ENCODE measurements at places on chromosomes 6 and 20. TPM values are rescaled to one million over a fixed set of nuclear protein-coding genes. Genes with fewer than 3 reads are reported as not detected.

GRCh38 chr6:7673063-7673536, 52.8 kb upstream of the BMP6 start:
- no peak for DNase-seq
- H3K36me3 ChIP-seq, result no peaks in the 10 kb centered on the region
- peak overlapping the region; percentile 25 for H3K4me3 ChIP-seq
- H3K27me3 ChIP-seq, result peaks cover 2% of the 10 kb centered on the region
- no peak overlapping the region for H3K27ac ChIP-seq

MACROD2 gene
- total RNA-seq, result 8.7 TPM

ZBTB46 gene
- 94.4 TPM for total RNA-seq

- no peaks in the 10 kb centered on the region for H3K36me3 ChIP-seq
- no peaks in the 10 kb centered on the region for H3K27me3 ChIP-seq
- no peak overlapping the region for H3K4me3 ChIP-seq
- H3K27ac ChIP-seq, result no peak overlapping the region
- H3K4me1 ChIP-seq, result peaks cover 7% of the 10 kb centered on the region
Measured at GRCh38 chr20:41304424-41305079, 13.0 kb downstream of the ZHX3 start.

MLN gene
- not detected for total RNA-seq

GRCh38 chr6:148593130-148593812, 153.6 kb upstream of the UST start:
- no peak overlapping the region for H3K4me3 ChIP-seq
- peaks cover 9% of the 10 kb centered on the region for H3K36me3 ChIP-seq
- DNase-seq, result no peak

DNA sequence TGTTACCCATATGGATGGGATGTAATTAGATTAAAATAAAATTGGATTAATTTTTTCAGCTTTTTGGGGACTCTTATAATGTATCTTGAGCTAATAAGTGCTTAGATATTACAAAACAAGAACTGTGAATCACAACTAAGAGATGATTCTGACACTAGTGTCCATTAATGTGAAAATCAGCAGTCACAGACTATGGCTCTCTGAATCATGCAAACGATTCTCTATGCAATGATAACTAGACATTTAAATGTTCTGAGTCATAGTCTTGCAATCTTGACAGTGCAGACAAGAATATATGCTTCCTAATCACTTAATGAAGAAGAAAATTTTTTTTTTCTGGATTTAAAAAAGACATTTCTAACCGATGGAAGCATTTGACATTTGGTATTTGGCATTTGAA, 82.2 kb upstream of the OPRM1 start:
- H3K36me3 ChIP-seq, result no peaks in the 10 kb centered on the region
- no peaks in the 10 kb centered on the region for H3K27me3 ChIP-seq
- no peak overlapping the region for H3K27ac ChIP-seq
- H3K4me1 ChIP-seq, result no peaks in the 10 kb centered on the region

MCHR2 gene
- total RNA-seq, result not detected

DEFB132 gene
- total RNA-seq, result not detected

- DNase-seq, result no peak
- peaks cover 6% of the 10 kb centered on the region for H3K27me3 ChIP-seq
- peaks cover 6% of the 10 kb centered on the region for H3K36me3 ChIP-seq
- peak overlapping the region; percentile 78 for H3K27ac ChIP-seq
- H3K4me3 ChIP-seq, result peak overlapping the region; percentile 89
Measured at GRCh38 chr6:33453393-33454008, 875 bp upstream of the ZBTB9 start.

- no peak overlapping the region for H3K4me3 ChIP-seq
- H3K36me3 ChIP-seq, result no peaks in the 10 kb centered on the region
- DNase-seq, result no peak
- peaks cover 7% of the 10 kb centered on the region for H3K4me1 ChIP-seq
Measured at GRCh38 chr6:53960311-53960710, 150.9 kb upstream of the MLIP start.

DNA sequence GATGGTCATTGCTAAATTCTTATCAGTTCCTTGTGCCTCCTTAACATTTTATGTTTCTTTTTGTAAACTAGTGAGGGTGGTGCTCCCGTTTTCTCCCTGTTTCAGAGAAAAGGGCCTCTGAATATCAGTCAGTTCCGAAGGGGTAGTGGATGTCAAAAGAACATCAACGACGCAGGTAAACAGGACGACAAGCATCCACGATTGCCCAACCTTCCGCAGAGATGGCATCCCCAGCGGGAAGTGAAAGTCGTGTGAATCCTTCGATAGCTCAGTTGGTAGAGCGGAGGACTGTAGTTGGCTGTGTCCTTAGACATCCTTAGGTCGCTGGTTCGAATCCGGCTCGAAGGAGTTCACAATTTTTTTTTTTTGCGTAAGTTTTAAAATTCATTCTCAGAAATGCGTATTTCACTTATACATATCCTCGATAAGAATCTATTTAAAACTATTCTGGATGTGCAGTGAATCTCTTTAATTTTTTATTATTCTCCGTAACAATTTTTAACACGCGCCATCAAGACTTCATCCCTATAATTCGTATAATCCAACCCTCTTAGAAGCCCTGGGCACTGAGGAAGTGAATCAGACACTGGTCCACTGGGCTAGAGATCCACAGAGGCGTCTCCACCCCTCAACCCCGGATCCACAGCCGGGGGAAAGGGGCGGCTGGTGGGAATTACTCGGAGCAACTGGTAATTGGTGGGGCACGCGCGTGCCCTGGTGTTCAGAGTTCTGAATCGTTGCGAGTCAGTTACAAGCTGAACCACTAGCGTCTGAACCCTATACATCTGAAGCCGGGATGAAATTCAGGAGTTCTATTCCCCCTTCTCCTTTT, 27.9 kb upstream of the ABT1 start:
- H3K27me3 ChIP-seq, result peaks cover 27% of the 10 kb centered on the region
- H3K27ac ChIP-seq, result peak overlapping the region; percentile 92
- H3K36me3 ChIP-seq, result peaks cover 5% of the 10 kb centered on the region
- H3K4me3 ChIP-seq, result peak overlapping the region; percentile 99
- peak; percentile 94 for DNase-seq
- peaks cover 5% of the 10 kb centered on the region for H3K4me1 ChIP-seq

GRCh38 chr20:62787321-62787720, 9.0 kb upstream of the MRGBP start:
- no peak overlapping the region for H3K4me3 ChIP-seq
- DNase-seq, result no peak
- H3K27me3 ChIP-seq, result peaks cover 4% of the 10 kb centered on the region
- H3K36me3 ChIP-seq, result peaks cover 6% of the 10 kb centered on the region
- H3K27ac ChIP-seq, result no peak overlapping the region

TTLL9 gene
- 1.5 TPM for total RNA-seq

DNA sequence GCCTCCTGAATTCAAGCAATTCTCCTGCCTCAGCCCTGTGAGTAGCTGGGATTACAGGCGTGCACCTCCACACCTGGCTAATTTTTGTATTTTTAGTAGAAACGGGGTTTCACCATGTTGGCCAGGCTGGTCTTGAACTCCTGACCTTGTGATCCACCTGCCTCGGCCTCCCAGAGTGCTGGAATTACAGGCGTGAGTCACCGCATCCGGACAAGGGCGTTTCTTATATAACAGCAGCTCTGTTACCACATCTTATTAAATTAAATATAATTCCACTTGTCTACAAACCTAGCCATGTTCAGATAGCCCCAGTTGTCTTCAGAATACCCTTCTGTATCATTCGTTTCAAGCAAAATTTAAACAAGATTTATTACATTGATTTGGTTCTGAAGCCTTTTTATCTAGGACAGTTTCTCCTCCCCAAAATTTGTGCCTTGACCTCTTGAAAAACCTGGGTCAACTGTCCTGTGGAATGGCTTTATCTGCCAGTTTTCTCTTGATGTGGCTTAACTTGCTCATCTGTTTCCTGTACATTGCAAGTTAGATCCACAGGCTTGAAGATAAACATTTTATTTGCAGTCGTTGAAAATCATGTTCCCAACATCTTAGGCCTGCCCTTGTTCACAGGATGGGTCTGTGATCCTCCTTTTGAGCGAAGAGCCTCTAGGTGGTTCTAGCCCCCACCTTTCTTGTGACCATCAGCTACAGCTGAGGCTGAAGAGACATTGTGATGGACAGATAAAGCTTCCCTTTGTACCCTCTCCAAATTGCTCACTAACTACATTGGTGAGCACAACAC, 132.2 kb downstream of the ARID1B start:
- peaks cover 10% of the 10 kb centered on the region for H3K4me1 ChIP-seq
- H3K36me3 ChIP-seq, result peaks cover 4% of the 10 kb centered on the region
- no peak overlapping the region for H3K4me3 ChIP-seq
- H3K27me3 ChIP-seq, result peaks cover 4% of the 10 kb centered on the region
- H3K27ac ChIP-seq, result no peak overlapping the region

GRCh38 chr6:72522735-72523141, 99.1 kb upstream of the KCNQ5 start:
- DNase-seq, result peak; percentile 27
- H3K36me3 ChIP-seq, result no peaks in the 10 kb centered on the region
- no peak overlapping the region for H3K4me3 ChIP-seq
- H3K27ac ChIP-seq, result no peak overlapping the region
- H3K4me1 ChIP-seq, result peaks cover 30% of the 10 kb centered on the region

All from glutamatergic neuron (in vitro differentiated cells).